Glutamatergic neuron (in vitro differentiated cells): ENCODE measurements at places on chromosomes 13 and 19.

DNA sequence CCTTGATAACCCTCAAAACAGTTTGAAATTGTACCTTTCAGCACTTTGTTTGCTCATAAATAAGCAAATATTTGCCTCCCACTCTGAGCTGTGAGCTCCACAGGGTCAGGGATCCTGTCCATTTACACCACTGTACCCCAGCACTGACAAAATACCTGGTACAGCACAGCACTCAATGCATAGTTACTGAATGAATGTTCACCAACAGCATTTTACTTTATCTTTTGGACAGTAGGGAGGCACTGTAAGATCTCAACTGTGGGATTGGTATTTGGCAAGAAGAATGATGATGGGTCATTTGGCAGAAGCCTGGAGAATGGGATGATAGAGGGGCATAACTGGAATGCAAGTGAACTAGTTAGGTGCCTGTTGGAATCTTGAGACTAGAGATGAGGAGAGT is 127.2 kb upstream of the ARGLU1 start:
- DNase-seq = no peak

GRCh38 chr19:30734669-30735068 is 362.5 kb downstream of the ZNF536 start:
- no peak for DNase-seq

DNA sequence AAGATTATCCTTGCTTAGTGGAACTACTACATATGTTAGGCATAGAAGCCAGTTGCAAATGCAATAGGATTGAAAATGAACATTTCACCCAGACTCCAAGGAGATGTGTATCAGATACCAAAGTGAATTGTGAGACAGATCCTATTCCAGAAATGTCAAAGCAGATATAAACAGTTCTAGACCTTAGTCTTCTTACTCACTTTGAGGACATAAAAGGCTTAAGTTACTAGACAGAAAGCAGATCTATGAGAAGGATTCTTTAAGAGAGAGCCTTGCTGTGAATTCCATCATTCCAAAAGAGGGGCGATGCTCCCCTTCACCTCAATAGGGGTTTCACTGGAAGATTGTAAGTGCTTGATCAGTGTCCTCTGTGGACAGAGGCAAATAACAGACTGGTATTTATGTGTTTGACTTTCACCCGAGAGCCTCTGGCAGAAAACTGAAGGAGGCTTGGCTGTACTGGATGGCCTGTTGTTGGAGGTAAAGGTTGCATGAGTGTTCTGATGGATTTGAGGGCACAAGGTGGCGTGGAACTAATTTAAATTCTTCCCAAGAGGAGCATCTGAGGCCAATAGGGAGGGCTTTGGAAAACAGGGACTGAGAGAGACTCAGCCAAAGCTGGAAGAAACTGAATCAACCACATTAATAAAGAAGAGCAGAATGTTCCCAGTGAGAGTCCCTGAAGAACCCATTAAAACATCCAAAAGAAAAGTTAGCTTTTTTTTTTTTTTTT is 194.8 kb downstream of the DCLK1 start:
- DNase-seq = no peak

- DNase-seq = no peak
Observed at GRCh38 chr19:3591876-3592613, 6.8 kb downstream of the GIPC3 start.

GRCh38 chr13:40145139-40145538 is 489.7 kb downstream of the COG6 start:
- no peak for DNase-seq

DNA sequence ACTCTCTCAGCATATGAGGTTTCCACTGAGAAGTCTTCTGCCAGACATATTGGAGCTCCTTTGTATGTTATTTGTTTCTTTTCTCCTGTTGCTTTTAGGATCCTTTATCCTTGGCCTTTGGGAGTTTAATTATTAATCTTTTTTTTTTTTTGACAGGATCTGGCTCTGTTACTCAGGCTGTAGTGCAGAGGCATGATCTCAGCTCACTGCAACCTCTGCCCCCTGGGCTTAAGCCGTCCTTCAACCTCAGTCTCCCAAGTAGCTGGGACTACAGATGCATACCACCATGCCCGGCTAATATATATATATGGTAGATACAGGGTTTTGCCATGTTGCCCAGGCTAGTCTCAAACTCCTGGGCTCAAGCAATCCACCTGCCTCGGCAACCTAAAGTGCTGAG is 6.6 kb upstream of the CYP4F3 start:
- DNase-seq = no peak

GRCh38 chr19:57720878-57721277 is 6.5 kb downstream of the ZNF671 start:
- DNase-seq = no peak

DNA sequence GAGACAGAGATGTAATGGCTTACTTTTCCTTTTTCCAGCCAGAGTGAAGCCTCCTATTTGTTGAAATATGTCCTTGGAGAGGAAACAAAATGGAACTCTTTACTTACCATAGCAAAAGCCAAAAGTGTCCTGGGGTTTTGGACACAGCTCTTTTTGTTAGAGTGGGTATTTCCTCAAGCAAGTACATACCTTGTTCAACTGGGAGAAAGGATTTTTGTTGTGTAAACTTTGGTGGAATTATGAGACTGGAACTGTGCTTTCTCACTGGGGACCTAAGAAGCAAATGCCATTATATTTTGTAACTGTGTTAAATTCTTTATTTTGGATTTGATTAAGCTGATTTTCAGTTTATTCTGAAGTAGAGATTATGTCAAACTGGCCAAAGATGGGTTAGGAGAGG is 58.4 kb downstream of the CYSLTR2 start:
- DNase-seq = no peak

DNA sequence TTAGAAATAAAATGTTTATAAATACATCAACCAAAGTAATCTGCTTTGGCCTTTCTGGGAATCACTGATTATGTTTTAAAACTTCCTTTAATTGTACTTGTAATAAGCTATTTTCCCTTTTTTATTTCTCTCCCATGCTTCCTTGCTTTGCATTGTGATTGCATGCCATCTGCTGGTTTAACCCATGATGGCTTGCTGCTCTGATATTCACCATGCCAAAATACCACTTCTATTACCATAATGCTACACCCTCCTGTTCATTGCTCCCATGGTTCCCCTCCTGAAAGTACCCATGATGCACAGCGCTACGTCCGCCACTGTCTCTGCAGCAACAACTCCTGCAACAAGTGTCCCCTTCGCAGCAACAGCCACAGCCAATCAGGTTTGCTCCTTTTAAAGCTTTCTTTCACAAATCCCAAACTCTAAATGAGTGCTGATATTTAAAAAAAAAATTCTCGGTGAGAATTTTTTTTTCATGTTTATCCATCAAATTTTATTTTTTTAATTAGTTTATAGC is 67.7 kb upstream of the RAP2A start:
- no peak for DNase-seq

DNA sequence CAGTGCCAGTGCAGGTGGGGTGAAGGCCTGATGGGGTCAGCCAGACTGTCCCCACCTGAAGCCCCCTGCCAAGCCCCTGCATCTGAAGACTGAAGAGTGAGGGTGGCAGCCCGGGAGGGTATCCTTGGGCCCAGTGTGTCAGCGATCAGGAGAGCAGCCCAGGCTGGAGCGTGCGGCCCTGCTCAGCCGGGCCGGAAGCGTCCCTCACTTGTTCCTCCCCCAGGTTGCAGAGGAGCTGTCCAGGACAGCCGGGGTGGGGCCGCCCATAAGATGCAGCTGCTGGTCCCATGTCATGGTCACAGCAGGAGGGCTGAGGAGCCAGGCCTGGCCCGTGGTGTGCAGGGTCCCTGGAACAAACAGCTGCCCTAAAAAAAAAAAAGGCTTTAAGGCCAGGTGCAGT is 55.4 kb downstream of the KDM4B start:
- DNase-seq = no peak

GRCh38 chr19:19278315-19278714 is 5.2 kb upstream of the TM6SF2 start:
- peak; percentile 70 for DNase-seq

DNA sequence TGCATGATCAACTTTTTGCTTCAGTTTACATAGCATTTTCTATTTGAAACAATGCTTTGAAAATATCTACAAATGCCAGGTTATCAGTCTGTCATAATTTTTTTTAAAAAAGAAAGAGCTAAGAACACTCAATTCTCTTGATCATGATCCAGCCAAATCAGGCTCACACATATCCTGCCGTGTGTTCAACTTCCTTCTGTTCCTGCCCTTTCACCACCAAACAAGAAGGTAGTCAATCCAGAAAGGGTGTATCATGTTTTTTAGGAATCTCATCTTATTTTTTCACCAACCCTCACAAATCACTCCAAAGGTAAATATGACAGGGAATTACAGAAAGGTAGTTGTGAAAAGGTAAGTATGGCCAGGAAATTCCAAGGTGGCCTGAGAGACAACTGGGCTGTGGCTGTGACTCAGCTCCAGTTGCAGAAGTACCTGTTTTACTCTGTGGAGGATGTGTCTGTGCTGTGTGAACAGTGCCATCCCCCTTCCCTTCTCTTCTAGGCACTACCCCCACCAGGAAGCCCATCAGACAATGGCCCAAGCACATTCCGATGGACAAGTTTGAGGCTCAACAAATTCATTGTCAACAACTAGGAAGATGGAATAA is 138.8 kb upstream of the GJB6 start:
- DNase-seq = no peak

DNA sequence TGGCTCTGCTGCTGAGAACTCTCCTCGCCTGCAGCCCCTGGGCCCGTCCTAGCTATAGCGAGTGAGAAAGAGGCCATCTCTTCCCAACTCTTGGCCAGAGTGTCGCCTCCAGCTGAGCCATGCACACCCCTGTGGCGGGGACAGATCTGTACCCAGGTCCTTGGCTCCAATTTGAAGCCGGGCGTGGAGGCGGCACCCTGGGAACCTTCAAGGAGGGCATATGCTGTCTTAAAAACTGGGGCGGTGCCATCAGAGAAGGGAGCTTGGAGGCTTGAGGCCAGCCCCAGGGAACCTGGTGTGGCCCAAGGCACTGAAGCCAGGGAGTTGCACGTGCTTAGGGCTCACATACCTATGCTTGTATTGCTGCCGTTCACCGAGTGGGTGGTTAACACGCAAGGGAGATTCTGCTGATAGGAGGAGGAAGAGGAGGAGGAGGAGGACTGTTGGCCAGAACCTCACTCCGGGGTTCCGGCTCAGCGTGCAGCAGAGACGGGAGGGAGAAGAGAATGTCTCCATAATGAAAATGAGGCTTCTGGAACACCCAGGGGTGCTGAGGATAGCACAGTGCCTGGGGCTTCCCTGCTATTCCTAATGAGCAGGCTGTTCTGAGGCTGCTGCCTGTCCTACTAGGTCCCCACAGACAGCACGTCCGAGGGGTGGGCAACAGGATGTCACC is 40.7 kb downstream of the COMP start:
- no peak for DNase-seq

GRCh38 chr13:45690636-45691035 is 11.5 kb upstream of the CBY2 start:
- DNase-seq = no peak

DNA sequence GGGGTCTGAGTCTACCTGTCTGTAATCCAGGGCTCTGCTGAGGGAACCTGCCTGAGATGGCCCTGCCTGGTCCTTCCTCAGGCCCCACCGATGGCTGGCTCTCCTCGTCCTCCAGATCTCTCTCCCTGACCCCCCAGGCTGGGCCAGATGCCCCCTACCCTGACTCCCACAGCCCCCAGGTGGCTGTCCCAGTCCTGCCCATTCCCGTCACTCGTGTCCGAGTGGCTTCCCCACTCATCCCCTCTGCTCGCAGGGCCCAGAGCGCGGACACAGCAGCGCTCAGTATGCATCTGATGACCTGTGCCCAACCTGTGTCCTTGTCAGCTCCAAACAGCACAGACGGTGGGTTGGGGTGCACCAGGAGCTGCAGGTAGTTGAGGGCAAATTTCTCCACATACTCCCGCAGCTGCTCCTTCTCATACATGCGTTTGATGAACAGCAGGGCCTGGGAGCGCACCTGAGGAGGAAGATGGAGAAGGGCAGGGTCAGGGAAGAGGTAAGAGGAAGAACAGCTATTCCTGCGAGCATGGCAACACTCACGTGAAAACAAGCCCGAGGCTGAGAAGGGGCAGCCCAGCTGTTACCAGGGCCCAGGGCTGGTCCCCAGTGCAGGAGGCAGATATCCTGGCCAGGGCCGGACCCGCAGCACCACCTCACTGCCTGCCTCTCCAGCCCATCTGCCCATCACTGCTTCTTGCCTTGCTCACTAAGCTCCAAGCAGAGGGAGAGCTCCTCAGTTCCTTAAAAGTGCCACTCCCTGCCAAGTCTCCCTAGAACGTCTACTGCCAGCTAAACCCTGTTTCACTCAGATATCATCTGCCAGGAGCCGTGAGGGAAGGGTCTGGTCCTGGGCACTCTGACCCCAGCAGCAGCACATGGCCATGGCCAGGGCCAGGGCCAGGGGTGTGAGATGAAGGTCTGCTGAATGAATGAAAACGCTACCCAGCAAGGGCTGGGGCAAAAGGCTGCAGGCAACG is 11.1 kb upstream of the RSPH6A start:
- DNase-seq = no peak

GRCh38 chr13:19769854-19770253 is 12.9 kb downstream of the PSPC1 start:
- DNase-seq = no peak

DNA sequence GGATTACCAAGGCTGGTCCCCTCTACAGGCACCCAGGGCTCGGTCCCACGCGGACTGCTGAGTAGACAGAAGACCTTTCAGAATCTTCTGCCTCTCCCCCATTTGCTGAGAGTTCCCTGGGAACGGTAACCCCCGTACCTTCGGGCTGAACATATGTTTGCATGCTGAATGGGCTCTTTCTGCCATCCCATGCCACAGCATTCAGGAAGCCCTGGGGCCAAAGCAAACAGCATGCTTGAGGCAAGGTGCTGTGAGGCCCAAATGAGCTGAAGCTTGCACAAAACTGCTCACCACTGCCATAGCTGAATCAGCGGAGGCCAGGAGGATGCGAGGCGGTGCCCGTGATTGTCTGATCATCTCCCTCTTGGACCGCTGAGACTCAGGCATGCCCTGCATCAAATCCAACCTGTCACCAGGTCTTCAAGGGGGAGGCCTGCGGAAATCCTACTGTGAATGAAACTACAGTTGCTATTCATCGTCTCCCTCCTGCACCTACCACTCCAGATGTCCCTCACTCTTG is 16.3 kb upstream of the C19orf12 start:
- no peak for DNase-seq

GRCh38 chr13:95153647-95154412 is 147.4 kb downstream of the ABCC4 start:
- no peak for DNase-seq

DNA sequence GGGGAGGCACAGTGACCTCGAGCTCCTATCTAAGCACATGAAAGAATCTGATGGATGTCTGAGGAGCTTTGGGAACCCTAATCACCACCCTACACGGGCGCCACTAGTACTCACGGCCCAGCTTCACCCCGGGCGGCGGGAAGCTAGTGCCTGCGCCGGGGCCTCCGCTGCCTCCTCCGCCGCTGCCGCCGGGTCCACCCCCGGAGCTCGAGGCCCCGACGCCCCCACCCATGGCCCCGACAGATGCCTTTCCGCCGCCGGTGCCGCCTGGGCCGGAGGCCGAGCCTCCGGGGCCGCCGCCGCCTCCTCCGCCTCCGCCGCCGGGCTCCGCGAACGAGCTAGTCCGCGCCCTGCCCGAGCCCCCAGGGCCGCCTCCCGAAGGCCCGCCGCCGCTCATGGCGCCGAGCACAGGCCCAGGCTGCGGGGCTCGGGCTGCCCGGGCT is 312 bp downstream of the GSK3A start:
- DNase-seq = no peak

GRCh38 chr13:108304170-108305016 is 34.9 kb downstream of the TNFSF13B start:
- DNase-seq = no peak

GRCh38 chr13:106753251-106753650 is 185.3 kb upstream of the ARGLU1 start:
- DNase-seq = no peak

GRCh38 chr19:18905513-18906236 is 9.7 kb upstream of the CERS1 start:
- no peak for DNase-seq
